ENCODE measurements at places on chromosomes 1 and 21.

DNA sequence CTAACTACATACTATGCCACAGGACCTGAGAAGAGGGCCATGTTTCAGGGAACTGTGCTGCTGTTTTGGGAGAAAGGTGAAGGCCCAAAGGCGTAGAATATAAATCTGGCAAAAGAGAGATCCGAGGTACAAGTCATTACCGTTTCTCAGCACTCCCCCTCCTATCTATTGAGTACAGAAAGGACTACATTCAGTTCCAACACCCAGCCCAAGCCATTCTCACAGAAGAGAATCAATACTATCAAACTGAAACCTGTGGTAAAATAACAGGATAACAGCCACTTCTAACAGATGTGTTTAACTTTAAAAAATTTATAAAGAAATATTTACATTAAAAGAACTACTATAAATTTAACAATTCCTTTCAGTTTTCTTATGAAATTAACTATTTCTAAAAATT lies 7.8 kb downstream of the AHCTF1 start:
- no peak for DNase-seq

- no peak for DNase-seq
Measured at GRCh38 chr1:69223156-69223555, 344.6 kb upstream of the LRRC7 start.

DNA sequence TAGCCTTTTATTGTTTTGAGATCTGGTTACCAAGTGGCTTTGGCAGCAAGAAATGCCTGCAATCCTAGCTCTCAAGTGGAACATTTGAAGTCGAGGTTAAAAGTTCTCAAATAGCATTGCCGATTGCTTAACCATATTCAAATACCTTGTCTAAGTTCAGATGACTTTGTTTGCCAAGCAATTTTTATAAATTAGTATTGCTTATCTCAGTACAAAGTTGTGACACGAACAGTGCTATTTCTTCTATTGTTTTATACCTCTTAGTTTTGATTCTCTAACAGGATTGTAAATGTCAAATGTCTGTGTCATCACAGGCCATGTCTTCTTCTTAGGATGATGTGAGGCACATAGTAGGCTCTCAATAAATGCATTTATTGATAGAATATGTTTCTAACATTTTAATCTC lies 633.3 kb downstream of the PTPRC start:
- DNase-seq = no peak

DNA sequence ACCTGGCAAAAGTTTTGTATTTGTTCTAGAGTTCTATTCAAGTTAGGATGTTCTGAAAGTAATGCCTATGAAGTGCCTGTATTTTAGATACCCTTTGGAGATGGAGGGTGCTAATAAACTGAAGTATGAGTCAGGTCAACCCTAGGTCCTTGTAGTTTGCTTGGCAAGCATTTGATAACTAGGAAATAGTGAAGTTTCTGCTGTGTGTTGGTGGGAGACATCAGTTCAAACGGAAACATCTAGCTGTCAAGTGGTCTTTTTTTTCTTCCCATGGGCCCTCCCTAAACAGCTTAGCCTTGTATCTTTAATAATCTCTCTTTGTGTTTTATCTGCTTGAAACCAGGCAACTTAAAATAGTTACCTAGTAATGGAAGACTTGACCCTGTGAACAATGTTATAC lies 4.5 kb downstream of the MRPS6 start:
- DNase-seq = no peak

DNA sequence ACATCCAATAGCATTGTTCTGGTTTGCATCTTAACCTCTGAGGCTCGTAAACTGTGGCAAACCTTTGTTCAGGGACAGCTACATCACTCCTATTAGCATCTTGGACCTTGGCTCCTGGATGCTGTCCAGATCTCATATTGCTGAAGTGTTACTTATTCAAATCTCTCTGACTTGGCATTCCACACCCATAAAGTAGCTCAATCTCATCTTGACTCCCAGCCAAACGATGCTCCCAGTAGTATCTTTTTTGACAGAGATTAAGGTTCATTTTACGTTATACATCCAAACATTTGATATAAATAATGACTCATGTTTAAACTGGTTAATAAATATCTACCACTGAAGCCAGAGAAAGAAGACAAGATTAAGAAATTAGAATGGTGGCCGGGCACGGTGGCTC lies 4.4 kb upstream of the FLVCR1 start:
- no peak for DNase-seq

- no peak for DNase-seq
Measured at GRCh38 chr1:206946261-206946660, at the start of gene PIGR. PIGR (minus strand) TSS chr1:206946466; CDS start chr1:206940531, 5,935 bp downstream.

DNA sequence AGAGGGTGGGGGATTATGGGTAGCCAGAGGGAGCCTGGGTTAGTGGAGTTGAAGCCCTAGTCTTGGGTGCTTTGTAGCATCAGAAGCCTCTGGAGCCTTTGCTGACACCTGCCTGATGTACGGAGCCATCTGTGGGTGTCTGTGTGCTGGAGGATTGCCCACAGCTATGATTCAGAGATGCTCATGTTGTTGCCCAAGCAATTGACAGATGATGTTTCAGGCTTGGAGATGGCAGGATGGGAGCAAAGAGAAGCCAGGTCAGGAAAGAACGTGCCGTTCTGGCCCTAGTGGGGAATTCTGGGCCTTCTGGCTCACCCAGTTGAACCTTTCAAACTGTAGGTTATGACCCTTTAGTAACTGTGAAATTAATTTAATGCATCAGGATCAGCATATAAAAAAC lies 27.6 kb downstream of the COQ8A start:
- no peak for DNase-seq

- DNase-seq = no peak
Measured at GRCh38 chr1:118388301-118388959, 203.4 kb upstream of the SPAG17 start.

GRCh38 chr21:29077651-29078090 lies 4.2 kb upstream of the CCT8 start:
- DNase-seq = no peak

GRCh38 chr1:200891774-200892157 lies 2.9 kb upstream of the INAVA start:
- DNase-seq = no peak

- DNase-seq = no peak
Measured at GRCh38 chr1:239434181-239434580, 47.8 kb downstream of the CHRM3 start.

DNA sequence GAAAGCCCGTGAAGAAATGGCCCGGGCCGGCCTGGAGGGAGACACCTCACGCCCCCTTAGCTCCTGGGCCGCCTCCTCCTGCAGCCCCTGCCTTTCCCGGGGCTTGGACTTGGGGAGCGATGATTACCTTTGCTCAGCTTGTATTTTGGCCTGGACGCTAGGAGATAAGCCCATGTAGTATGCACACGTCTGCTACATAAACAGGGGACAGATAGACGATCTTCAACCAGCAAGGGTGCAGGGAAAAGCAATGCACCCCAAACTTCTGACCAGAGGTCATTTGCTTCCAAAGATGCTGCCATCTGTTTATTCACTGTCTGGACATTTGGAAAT lies 936 bp downstream of the TP73 start:
- no peak for DNase-seq

- DNase-seq = no peak
Measured at GRCh38 chr1:109909561-109909960, 1.1 kb upstream of the CSF1 start.

GRCh38 chr1:193187114-193187513 lies 701 bp upstream of the B3GALT2 start:
- DNase-seq = no peak

- no peak for DNase-seq
Measured at GRCh38 chr1:150210091-150210490, 25.8 kb downstream of the ANP32E start.

GRCh38 chr1:18444563-18444962 lies 36.2 kb upstream of the KLHDC7A start:
- no peak for DNase-seq

DNA sequence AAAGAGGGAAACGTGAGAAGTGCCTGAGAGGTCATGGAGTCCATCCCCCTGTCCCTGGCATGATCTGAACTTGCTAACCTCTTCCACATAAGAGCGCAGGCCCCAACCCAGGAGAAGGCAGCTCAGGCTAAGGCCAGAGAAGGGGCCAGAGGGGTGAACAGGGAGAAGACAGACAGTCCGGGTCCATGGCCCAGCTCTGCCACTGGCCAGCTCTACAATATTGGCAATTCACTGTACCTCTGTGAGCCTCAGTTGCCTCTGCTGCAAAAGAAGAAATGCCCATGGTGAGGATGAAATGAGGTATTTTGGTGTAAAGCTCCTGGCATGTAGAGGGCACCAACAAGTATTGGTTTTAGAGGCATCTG lies 72.3 kb downstream of the CAMK2N1 start:
- DNase-seq = no peak

DNA sequence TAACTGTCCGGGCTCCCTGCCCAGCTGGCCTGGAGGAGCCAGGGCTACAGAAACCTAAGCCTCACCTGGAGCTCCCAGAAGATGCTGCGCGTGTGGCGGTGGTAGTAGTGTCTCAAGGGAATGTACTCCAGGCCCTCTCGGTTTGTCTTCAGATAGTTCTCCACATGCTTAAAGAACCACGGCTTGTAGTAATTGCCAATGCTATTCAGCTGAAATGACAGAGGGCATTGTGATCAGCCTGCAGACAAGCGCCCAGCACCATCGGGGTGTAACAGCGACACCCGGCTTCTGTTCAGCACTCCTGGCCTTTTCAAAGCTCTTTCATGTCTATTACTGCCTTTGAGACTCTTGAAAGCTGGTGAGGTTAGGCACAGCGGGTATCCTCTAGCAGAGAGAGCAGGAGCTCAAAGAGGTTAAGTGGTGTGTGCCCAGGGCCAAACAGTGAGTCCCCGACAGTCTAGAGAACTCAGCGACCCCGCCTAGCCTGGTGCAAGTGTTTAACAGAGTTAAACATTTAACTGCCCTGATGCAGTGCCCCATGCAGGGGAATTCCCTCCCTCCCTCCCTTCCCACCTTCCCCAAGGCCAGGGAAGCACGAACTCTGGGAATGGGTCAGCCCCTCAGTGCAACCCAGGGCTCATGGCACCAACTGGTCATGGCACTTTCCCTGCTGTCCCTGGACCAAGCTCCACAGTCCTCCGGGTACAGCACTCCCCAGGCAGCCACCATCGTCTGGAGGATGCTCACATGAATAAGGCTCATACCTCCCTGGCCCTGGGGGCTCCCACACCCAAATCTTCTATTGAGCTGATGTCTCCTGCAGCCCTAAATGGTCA lies 21.5 kb downstream of the DHCR24 start:
- DNase-seq = no peak

GRCh38 chr1:9099555-9099954 lies 29.3 kb downstream of the GPR157 start:
- no peak for DNase-seq

DNA sequence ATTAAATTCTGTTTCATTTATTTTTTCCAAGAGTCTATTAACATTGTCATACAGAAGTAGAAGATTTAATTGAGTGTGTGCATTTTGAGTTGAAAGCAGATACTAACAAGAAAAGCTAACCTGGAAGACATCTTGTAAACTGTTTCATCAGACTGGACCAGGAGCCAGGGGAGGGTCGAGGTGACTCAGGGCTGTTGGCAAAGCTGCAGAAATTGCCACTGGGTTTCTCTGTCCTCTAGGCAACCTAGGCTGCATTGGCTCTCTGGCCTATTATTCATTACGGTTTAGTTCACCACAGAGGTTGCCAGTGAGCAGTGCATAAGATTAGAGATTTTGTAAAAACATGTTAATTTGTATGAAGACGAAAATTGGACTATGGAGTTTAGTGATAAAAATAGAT lies 27.5 kb downstream of the ERG start:
- DNase-seq = no peak

GRCh38 chr1:26225033-26225831 lies 8.8 kb upstream of the CEP85 start:
- peak; percentile 83 for DNase-seq

DNA sequence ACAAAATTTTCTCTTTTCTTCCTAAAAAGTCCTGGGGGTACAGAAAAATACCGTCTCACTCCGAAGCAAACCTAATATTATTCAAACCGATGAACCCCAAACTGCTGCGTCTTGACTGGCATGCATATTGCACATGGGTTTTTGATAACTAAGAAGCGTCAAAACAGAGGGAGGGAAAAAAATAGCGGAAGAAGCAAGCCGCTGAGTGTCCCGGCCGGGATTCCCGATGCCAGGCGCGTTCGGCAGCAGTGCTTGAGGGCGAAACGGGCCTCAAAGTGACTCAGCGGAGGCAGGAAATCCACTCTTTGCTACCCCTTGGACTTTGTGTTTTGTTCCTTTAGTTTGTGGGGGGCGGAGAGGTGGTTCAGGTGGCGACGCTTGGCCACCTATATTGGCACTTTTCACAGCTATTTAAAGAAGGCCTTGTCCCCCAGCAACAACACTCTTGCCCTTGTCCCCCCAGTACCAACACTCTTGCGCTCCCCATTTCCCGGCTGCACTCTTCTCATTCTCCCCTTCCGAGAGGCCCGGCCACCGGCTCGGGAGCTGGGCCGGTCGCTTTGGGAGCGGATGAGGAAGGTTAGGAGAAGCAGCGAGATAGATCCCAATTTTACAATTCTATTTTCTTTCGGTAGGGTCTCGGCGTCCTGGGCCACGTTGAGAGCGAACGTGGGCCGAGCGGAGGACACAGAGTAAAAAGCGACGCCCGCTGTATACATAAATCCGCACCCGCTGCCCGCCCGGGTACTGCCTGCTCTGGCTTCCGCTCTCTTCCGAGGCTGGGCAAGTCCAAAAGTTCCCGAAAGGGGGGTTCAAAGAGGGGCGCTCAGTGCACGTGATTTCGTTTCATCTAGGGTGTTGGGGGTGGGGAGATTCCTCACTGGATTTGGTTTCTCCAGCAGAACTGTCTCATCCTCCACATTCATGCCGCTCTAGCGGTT lies 2.5 kb downstream of the LMX1A start:
- no peak for DNase-seq

- DNase-seq = no peak
Measured at GRCh38 chr21:16992448-16992847, 520.4 kb upstream of the CXADR start.

GRCh38 chr1:204442376-204443259 lies 31.0 kb upstream of the PPP1R15B start:
- DNase-seq = no peak

GRCh38 chr1:152228831-152229230 lies 4.8 kb upstream of the HRNR start:
- no peak for DNase-seq

DNA sequence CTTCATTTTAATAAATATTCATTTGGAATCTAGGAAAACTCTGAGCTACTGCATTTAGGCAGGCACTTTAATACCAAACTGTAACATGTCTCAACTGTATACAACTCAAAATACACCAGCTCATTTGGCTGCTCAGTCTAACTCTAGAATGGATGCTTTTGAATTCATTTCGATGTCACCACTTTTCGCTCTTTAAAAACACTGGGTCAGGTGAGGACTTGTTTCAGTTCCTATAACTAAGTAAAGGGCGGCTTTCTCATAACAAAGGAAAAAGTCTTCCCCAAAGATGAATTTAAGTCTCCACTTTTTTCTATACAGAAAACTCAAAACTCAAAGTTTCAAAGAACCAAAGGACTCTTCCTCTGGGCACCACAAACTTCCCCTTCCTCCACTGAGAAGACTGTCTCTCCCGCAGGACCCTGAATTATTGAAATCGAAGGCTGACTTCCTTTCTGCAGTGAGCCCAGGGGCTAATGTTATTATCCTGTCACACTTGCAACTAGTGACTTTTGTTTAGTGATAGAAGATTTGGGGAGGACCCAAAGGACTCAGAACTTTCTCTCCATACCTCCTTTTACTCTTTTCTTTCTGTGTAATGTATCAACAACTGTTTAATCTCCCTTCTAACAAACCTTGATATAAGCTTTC lies 9.7 kb upstream of the DHX9 start:
- DNase-seq = no peak

GRCh38 chr1:53348486-53349368 lies 20.9 kb upstream of the LRP8 start:
- no peak for DNase-seq

- DNase-seq = no peak
Measured at GRCh38 chr1:49728377-49728776, 295.4 kb downstream of the AGBL4 start.

GRCh38 chr21:25956993-25957714 lies 213.4 kb downstream of the APP start:
- DNase-seq = no peak

All from left ventricle myocardium superior (tissue), 1 donor.